CD8-positive, alpha-beta memory T cell (primary cell): ENCODE measurements at places on chromosomes 3 and 15.

GRCh38 chr3:13839253-13839652, 40.6 kb downstream of the WNT7A start:
- no peak for DNase-seq

- DNase-seq, result no peak
Measured at GRCh38 chr3:74613060-74613459, 1.4 kb downstream of the CNTN3 start.

DNA sequence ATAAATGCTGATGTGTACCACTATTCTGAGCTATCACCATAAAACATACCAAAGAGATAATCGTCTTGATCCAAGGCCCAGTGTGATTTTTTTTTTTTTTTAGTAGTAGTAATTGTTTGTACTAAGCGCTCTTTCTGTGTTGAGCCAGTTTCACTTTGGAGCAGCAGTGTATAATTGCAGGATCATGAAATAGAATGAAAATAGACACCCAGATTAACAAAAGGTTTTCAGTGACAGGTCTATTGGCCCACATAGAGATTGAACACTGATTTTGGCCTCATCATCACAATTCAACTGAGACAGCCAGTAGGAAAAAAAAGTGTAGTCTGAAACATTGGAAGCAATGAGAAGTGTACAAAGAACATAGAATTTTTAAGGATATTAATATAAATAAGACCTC, 749.8 kb downstream of the NAALADL2 start:
- no peak for DNase-seq

DNA sequence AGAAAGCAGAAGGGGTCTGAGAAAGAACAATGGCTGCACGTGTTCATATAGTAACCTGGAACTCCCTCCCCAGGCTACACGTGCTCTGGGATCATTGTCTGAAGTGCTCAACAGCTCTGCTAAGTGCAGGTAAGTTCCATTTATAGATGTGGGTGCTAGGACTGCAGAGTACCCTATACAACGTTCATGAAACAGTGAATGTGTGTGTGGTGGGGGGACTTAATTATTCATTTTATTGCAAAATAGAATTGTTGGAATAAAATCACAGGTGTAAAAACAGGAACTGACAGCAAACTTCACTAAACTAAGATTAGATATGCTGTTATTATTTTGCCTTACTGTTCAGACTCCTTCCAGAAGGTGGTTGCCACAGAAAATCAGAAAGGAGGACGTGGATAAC, 68.5 kb downstream of the CCR4 start:
- DNase-seq, result no peak

DNA sequence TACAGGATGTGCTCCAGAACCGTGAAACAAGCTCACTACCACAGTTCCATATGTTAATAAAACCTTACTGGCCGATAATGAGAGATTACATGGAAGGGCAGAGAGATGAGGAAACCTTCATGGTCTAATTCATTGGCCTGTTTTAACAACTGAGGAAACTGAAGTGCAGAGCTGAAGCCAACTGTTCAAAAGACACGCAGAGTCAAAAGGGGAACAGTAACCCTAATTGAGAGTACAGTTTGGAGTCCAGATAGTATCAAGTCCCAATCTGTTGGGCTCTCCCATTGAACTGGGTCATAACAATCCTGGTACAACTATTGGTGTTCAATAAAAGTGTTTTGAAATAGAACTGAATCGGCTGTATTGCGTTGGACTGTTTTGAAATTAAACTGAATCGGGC, 69.6 kb downstream of the SLC12A8 start:
- no peak for DNase-seq

DNA sequence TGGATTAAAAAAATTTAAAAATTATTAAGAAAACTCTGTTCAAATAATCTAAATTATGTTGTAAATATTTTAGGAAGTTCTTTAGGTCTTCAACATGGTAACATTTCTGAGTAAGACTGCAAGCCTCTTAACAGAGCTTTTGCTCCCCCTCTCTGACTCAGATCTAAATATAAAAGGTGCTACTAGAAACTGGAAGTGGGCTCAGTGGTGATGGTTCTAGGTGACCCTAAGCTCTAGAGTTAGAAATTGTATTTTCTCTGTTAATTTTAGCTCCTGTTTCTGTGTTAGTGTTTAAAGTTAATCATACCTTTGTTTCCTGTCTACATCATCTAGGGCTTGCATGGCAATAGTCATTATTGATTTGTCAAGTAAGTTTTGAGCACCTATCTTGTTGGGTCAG, 159.9 kb upstream of the MEIS2 start:
- DNase-seq, result no peak

GRCh38 chr3:64259636-64260035, 34.4 kb upstream of the PRICKLE2 start:
- DNase-seq, result no peak

- no peak for DNase-seq
Measured at GRCh38 chr15:82803793-82804574, 1.9 kb downstream of the FSD2 start.

DNA sequence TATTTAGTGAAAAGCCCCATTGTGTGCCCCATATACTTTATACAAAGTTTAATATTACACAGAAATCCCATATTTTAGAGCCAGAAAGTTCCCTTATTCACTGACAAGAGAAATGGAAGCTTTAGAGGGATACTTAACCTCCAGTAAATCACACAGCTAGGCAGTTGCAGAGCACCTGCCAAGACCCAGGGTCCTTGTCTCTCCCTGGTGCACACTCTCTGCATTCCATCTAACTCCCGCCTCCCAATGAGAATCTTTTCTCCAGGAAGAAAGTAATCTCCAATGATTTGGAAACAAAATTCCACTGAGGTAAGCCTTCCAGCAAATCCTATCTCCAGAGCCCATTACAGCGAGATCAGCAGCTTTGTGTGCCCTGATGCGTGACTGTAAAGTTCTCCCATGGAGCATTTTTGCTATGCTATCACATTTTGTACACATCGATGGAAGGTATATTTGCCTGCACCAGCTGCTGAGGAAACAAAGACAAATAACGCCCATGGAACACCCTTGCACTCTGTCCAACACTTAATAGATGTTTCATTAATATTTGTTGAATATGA, 41.4 kb downstream of the ULK4 start:
- no peak for DNase-seq

GRCh38 chr3:13019243-13020095, 53.8 kb downstream of the IQSEC1 start:
- peak; percentile 44 for DNase-seq

DNA sequence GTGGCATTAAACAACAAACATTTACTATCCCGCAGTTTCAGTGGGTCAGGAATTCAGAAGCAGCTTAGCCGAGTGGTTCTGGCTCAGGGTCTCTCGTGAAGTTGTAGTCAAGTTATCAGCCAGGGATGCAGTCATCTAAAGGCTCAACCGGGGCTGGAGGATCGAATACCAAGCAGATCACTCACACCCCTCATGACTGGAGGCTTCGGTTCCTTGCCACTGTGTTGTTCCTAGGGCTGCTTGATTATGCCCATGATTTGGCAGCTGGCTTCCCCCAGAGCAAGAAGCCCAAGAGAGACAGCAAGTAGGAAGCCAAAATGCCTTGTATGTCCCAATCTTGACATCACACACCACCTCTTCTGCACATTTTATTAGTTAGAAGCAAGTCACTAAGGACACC, 33.9 kb upstream of the CDCP1 start:
- no peak for DNase-seq

DNA sequence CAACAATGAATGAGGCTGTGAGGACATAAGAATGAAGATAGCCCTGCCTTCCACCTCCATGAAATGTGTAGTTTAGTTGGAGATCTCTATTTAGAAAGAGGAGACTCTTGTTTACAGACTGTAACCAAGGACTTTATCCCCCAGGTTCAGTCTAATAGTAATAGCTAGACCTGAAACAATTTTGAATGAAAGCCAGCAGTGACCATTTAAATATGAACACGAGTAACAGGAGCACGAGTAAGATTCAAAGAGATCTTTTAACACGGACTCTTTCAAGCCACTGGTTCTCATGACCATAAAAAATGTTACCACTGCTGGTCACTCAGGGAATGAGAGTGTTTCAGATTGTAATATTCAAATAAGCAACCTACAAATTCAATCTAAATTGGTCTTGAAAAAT, 123.1 kb downstream of the FMN1 start:
- no peak for DNase-seq

- DNase-seq, result no peak
Measured at GRCh38 chr15:23857028-23857641, 170.0 kb upstream of the NDN start.

- no peak for DNase-seq
Measured at GRCh38 chr3:113498221-113499005, 16.5 kb downstream of the SPICE1 start.

DNA sequence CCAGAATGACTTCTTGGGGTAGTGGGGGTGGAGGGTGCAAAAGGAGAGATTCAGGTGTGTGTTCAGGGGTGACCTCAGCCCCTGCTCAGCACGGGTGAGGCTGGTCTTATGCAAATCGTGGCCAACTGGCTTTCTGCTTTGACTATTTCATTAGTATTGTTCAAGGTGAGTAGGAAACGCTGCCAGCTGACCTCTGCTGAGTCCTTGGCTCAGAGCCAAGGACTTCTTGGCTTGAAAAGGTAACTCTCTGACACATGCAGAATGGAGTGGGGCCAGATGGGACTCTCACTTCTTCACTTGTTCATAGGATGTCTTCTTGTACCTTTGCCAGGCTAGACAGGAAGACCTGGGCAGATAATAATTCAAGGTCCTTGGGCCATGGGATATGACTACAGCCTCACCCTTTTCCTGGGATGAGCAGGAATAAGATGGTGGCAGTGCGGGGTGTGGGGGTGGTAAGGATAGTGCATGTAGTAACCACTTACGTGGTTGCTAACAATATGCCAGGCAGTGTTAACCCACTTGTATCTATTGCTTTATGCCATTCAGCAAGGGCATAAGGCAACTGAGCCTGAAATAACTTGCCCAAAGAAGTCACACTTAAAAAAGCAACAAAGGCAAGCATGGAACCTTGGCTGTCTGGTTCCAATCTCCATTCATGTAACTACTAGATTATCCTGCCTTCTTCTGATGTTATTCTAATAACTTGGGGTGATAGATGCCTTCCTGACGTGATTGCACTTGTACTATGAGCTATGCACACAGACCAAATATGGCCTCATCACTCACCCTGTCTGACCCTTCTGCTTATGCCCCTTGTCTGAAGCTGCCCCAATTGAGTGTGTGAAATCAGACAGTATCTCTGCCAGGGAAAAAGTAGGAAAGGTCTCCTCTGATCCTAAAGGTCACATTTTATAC, 193.1 kb downstream of the NR1D2 start:
- no peak for DNase-seq

DNA sequence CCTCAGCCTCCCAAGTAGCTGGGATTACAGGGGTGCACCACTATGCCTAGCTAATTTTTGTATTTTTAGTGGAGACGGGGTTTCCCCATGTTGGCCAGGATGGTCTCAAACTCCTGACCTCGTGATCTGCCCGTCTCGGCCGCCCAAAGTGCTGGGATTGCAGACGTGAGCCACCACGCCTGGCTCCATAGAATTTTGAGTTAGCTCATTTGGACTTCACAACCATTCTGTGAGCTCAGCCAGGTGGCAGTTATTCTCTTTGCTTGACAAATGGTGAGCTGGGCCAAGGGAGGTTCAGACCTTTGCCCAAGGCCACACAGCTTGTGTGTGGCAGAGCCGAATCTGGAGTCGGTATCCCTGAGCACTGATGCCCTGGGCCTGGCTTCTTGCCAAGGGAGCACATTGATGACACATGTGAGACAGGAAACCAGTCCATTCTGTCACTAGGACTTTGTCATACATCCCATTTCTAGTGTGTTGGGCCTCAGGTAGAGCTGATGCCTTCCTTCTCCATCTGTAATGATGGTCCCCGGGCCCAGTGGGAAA, 17.6 kb downstream of the PODXL2 start:
- no peak for DNase-seq

DNA sequence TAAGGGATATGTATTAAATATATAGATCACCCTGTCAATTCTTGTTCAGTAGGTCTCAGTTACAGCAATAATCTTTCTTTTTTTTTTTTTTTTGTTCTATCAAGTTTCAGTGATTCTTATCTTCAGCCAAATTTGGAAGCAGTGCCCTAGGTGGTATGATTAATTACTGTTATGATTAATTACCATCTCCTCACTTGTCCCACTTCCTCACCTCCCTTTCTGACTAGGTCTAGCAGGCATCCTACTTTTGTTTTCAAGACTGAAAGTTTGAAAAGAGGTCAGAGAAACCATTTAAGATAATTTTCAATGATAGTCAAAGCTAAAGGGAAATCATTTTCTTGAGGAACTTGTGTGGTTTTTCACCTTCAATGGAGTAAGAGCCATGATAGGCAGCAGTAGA, 144.0 kb upstream of the CNTN4 start:
- no peak for DNase-seq

DNA sequence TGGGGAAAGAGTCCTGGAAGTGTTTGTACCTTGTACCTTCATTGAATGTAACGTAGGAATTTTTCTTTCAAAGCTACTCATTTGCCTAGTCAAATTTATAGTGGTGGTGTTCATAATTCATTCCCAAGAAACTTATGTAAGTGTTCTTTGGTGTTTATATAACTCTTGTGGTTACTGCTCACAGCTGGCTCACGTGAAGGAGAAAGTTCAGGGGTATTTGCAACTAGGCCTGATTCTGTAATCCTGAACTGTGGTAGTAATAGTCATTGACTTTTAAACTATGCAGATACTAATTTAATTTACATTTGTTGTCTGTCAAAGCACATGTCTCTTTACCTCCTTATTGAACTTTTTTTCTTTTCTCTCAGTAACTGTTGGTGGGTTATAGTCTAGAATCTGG, 50.5 kb upstream of the TEX264 start:
- DNase-seq, result no peak

- no peak for DNase-seq
Measured at GRCh38 chr3:51698209-51698608, 8.7 kb upstream of the GRM2 start.

DNA sequence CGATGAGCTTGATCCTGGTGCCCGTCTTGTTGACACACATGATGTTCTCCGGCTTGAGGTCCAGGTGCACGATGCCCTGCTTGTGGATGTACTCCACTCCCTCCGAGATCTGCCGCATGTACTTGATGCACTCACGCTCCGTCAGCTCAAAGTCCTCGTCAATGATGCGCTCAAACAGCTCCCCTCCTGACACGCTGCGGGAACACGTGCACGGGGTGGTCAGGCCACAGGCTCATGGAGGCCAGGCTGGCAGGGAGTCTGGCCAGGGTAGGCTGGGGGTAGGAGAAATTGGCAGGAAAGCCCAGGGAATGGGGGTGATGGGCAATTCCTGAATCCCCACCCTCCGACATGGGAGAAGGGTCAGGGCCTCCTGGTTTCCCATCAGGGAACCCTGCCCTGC, 55.5 kb upstream of the HACD2 start:
- DNase-seq, result no peak

GRCh38 chr3:194298331-194299227, 52.5 kb downstream of the CPN2 start:
- DNase-seq, result no peak

GRCh38 chr3:131053043-131053859, 26.6 kb downstream of the NEK11 start:
- no peak for DNase-seq

- DNase-seq, result no peak
Measured at GRCh38 chr3:124119056-124119716, 127.3 kb upstream of the ROPN1 start.

DNA sequence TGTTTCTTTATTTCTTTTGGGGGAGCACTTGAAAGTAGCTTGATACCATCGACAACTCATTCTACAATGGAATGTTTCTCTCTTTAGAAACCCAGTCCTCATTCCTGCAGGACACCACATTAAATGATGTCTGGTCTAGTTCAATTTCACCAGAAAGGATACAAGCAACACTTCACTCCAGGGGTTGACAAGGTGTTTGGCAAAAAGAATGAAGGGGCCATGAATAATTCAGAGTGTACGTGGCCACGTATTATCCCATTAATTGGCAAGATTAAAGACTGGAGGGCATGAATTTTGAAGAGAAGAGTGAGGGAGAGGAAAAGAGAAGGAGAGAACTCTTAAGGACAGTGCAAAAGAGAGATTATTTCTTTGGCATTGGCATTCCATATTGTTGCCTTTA, 705 bp downstream of the TMPRSS7 start:
- no peak for DNase-seq
